ENCODE measurements at places on chromosomes 4 and X.
A peak's percentile ranks its signal among the peaks of the same experiment; 100 is the strongest.

GRCh38 chr4:1842993-1843448 lies 12.9 kb downstream of the LETM1 start:
- H3K4me1 ChIP-seq: no peaks in the 10 kb centered on the region
- no peak overlapping the region for H3K27ac ChIP-seq

DNA sequence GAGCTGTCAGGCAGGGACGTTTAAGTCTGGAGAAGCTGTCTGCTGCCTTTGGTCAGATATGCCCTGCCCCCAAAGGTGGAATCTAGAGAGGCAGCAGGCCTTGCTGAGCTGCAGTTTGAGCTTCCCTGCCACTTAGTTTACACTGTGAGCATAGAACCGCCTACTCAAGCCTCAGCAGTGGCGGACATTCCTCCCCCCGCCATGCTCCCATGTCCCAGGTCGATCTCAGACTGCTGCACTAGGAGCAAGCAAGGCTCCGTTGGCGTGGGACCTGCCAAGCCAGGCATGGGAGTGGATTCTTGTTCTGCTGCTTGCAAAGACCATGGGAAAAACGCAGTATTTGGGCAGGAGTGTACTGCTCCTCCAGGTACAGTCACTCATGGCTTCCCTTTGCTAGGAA lies 24.3 kb downstream of the PLK4 start:
- peaks cover 18% of the 10 kb centered on the region for H3K36me3 ChIP-seq
- H3K4me3 ChIP-seq: no peak overlapping the region
- no peak for DNase-seq
- H3K27ac ChIP-seq: no peak overlapping the region
- no peaks in the 10 kb centered on the region for H3K27me3 ChIP-seq

DNA sequence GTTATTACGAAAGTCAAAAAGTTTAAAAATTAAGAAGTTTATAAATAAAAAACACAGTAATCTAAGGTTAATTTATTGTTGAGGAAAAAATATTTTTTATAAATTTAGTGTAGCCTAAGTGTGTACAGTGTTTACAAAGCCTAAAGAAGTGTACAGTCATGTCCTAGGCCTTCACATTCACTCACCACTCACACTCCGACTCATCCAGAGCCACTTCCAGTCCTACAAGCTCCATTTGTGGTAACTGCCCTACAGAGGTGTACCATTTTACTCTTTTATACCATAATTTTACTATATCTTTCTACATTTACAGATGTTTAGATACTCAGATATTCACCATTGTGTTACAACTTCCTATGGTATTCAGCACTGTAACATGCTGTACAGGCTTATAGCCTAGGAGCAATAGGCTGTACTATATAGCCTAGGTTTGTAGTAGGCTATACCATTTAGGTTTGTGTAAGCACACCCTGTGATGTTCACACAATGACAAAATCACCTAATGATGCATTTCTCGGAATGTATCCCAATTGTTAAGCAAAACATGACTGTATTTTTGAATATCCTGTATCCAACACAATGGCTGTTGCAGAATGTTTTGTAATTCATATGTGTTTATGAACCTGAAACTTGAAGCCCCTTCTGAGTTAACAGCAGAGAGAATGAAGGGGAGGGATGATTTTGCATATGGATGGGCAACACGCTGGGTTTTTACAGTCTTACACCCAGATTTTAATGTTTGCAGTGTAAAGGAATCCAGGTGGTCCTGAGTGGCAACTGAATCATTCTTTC lies 3.1 kb downstream of the PPBP start:
- H3K36me3 ChIP-seq: no peaks in the 10 kb centered on the region
- H3K4me3 ChIP-seq: no peak overlapping the region
- no peak overlapping the region for H3K27ac ChIP-seq
- no peak for DNase-seq
- peaks cover 41% of the 10 kb centered on the region for H3K27me3 ChIP-seq

DNA sequence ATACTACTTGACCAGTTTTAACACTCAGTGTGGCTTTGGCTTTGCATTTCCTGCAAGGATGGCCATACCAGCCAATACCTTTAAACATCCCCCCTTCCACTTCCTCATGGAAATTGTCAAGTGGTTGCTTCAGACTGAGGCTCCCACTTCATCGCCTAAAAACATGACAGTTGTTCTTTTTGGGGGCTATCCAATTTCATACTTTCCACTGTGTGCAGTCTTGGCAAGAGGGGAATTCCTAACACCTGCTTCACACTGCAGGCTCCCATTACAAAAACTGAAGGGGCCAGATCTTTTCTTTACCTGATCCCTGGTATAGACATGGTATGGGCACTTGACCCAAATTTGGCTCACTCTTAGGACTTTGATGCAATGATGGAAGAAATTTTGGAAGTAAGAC lies 28.5 kb upstream of the TSR2 start:
- H3K36me3 ChIP-seq: no peaks in the 10 kb centered on the region
- no peaks in the 10 kb centered on the region for H3K4me1 ChIP-seq
- H3K27ac ChIP-seq: no peak overlapping the region
- no peak overlapping the region for H3K4me3 ChIP-seq
- H3K27me3 ChIP-seq: no peaks in the 10 kb centered on the region

GRCh38 chrX:139936259-139936658 lies 3.4 kb upstream of the ATP11C start:
- no peaks in the 10 kb centered on the region for H3K36me3 ChIP-seq
- H3K27me3 ChIP-seq: no peaks in the 10 kb centered on the region

- no peaks in the 10 kb centered on the region for H3K27me3 ChIP-seq
- H3K4me3 ChIP-seq: peak overlapping the region; percentile 68
- H3K4me1 ChIP-seq: peaks cover 34% of the 10 kb centered on the region
- H3K36me3 ChIP-seq: no peaks in the 10 kb centered on the region
Observed at GRCh38 chrX:40099055-40099958, 1.5 kb upstream of the BCOR start.

DNA sequence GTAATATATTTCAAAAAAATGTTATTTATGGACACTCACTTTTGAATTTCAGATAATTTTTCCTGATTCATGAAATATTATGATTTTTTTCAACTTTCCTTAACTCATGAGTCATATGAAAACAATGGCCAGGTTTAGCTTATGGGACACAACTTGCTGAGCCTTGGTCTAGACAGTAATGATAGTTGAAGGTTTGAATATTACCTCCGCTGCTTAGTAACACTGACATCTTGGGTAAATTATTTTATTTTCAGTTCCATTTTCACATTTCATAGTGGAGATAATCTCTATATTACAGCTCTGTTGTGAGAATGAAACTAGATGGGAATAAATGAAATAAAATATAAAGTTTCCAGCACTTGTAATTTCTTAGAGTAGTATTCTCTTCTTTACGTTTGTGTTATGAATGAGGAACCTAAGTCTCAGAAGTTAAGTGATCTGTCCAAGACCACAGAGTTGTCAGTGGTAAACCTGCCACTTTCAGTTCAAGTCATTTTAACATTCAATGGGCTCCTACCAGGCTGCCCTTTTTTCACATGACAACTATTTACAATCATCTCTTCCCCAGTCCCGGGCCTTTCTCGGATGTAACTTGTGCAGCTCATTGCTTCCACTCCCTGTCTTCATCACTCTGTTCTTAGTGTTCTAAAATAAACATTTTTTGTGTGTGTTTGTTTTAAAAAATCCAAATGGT lies 46.8 kb upstream of the GC start:
- H3K4me1 ChIP-seq: peaks cover 28% of the 10 kb centered on the region
- H3K4me3 ChIP-seq: no peak overlapping the region
- H3K36me3 ChIP-seq: no peaks in the 10 kb centered on the region
- H3K27me3 ChIP-seq: no peaks in the 10 kb centered on the region
- H3K27ac ChIP-seq: no peak overlapping the region
- no peak for DNase-seq
